ENCODE measurements at places on chromosomes 1 and 21. TPM values are rescaled to one million over a fixed set of nuclear protein-coding genes. Genes with fewer than 3 reads are reported as not detected.
A peak's percentile ranks its signal among the peaks of the same experiment; 100 is the strongest.

- DNase-seq: peak; percentile 37
Observed at GRCh38 chr1:23384312-23385058, 14.8 kb upstream of the ZNF436 start.

DNA sequence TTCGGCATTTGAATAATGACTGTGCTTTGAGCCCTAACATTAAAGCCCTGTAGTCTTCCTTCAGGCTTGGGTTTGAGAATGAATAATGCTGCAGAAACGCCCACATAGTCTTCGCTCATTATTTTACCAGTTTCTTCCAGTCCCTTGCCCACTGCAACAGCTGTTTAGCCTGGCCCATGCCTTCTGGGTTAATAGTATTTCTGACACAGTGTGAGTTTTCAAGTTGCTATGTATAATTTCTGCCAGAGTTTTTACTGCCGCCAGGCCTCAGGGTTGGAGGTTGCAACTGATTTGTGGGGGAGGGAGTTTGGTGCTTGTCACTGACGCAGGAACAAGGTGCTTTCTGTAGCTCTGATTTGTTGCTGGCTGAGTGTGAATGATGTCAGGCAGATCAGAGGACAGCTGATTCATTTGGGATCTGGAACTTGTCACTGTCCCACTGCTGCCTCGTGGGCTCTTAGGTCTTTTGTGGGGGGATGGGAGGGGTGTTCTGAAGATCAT lies 109.8 kb downstream of the MAST2 start:
- peak; percentile 79 for DNase-seq

Gene DDAH1
- 19.5 TPM for polyA plus RNA-seq

DNA sequence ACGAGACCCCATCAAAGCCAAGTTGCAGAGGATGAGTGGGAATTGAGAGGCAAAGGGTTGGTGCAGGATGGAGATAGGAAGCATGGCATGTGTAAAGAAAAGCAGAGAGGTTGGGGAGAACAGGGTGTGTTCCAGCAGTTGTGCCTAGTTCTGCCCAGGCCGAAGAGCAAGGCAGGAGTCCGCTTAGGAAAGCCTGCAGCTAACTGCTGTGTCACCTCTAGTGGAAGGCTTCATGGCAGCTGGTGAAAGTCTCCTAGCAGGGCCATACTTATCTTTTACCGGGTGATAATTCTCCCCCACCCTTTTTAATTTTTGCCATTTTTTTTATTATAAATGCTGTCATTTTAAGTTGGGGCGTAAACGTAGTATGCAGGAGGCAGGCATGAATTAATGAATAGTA lies 93.6 kb downstream of the NFIA start:
- no peak for DNase-seq

GRCh38 chr1:175124861-175125260 lies 57.2 kb downstream of the TNN start:
- DNase-seq: no peak

DNA sequence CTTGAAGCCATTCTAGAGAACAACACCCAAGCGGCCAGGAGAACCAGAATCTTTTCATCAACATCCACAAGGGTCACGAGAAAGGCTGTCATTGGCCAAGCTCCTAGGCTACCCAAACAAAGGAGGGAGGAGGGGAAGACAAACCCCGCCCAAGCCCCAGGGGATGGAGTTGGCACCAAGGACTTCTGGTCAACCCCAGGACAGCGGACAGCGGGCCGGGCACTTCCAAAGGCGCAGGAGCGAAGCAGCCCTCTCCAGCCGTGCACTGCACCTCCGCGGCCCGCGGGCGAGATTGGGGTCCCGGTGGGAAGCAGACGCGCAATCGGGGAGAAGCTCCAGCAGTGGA lies at the start of gene CLIC6:
Gene CLIC6, plus strand, starts transcription at position 192 of the 346 bp plus-strand sequence. CDS start 395 bp downstream, outside the sequence.
- peak; percentile 28 for DNase-seq

DNA sequence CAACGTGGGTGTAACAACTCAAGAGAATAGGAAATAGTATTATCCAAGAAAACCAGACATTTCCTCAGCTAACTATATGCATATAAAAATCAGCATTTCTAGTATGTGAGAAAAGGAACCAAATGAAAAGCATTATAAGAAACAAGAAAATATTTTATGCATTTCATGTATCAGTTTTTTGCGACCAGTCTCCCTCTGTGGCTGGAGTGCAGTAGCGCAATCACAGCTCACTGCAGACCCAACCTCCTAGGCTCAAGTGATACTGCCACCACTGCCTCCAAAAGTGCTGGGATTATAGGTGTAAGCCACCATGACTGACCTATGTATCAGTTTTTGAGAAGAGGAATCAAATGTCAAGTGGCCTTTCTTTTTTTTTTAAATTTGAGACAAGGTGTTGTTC lies 31.0 kb downstream of the SLC16A1 start:
- DNase-seq: no peak

Gene C1orf56
- polyA plus RNA-seq: 8.3 TPM

- no peak for DNase-seq
Observed at GRCh38 chr21:26351661-26352060, 181.1 kb upstream of the APP start.

Gene RAB25
- polyA plus RNA-seq: 106 TPM

- DNase-seq: peak; percentile 91
Observed at GRCh38 chr1:93672069-93672468, 9.6 kb downstream of the BCAR3 start.

DNA sequence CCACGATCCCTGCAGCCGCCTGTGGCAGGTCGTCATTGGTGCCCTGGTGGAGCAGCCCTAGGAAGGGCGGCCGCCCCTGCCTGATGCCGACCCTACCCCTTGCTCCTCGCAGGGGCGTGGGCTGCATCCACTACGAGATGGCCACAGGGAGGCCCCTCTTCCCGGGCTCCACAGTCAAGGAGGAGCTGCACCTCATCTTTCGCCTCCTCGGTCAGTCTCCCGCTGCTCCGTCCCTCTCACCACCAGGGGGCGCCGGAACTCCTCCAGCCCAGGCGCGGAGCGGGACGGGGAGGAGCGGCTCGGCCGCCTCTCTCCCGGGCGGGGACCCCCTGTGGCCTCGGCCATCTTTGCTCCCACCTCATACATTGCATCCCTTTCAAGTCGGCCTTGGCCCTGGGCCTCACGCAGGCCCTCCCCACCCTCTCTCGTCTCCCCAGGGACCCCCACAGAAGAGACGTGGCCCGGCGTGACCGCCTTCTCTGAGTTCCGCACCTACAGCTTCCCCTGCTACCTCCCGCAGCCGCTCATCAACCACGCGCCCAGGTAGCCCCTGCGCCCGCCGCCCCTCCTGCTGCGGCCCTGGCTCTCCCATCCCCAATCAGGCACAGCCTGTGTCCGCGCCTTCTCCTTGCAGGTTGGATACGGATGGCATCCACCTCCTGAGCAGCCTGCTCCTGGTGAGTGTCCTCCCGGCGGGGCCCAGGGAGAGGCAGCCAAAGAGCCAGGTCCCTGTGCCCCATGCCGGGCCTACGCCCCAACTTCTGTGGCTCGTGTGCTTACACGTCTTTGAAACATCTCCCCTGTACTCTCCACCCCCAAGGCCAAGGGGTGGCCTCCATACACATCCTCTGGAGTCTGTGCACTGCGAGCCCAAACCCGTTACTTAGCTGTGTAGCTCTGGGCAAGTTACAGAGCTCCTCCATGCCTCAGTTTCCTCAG lies 24.7 kb downstream of the CDK18 start:
- DNase-seq: peak; percentile 85

- no peak for DNase-seq
Observed at GRCh38 chr1:219121679-219122078, 52.0 kb upstream of the LYPLAL1 start.

- no peak for DNase-seq
Observed at GRCh38 chr1:115398745-115399144, 60.7 kb upstream of the NGF start.

Gene MGST3
- 478 TPM for polyA plus RNA-seq

DNA sequence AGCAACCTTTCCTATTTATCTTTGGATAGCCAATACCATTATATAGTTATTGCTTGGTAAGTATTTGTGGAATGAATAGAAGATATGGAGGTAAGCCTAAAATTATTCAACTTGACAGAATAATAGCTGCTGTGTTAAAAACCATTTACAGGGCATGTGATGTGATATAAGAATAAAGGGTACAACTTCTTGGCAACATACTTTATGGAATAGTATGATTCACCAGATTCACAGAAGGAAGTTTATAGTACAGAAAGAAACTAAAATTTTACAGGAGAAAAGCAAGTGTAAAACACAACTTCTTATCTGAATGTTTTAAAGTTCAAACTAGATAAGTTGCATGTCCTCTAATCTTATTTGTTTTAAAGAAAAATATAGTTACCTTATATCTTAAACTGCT lies 186.4 kb upstream of the ZRANB2 start:
- DNase-seq: no peak

DNA sequence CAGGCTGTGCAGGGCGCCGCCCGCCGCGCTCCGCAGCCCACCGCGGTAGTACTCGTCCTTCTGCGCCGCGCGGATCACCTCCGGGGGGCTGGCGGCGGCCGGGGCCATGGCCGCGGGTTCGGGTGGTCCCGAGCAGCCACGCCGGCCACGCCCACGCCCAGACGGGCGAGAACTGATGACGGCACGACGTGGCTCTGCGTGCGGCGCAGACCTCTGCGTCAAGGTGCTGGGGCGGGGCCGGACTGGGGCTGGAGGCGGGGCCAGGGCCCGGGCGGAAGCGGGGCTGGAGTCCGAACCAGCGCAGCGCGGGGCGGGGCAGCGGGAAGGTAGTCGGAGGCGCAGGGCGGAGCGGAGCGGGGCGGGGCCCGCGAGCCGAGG lies at the start of gene PEX10:
Gene PEX10, minus strand, starts transcription at position 170 of the 378 bp plus-strand sequence. Its CDS starts 62 bp downstream, at position 108.
- peak; percentile 99 for DNase-seq

Data from hepatocyte (in vitro differentiated cells).